ENCODE measurements at places on chromosomes 11 and 22. TPM values are rescaled to one million over a fixed set of nuclear protein-coding genes. Genes with fewer than 3 reads are reported as not detected.

GRCh38 chr11:10715571-10715970 lies 22.0 kb upstream of the IRAG1 start:
- no peak for DNase-seq

DNA sequence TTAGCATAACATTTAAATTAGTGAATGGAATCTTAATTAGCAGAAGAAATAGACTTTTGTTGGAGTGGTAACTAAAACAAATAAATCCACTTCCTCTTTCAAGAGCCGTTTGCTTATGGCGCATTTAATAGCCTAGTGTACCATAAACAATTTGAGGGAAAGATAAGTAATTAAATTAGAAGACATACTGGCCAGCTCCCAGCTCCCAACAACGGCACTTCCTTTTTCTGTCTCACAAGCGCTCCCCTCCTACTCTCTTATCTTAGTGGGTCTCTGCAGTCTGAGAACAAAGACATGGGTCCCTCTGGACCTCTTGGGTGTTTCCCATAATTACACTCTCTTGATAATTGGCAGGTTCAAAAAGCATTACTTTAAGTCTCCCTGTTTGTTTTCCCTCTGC lies 146.0 kb downstream of the OPCML start:
- DNase-seq = no peak

MN1 gene
- 0.51 TPM for total RNA-seq

MAP6 gene
- 0.21 TPM for total RNA-seq

TMEM45B gene
- total RNA-seq = 2.6 TPM

All from Panc1 (cell line).